Frontal cortex (tissue), 4 donors: ENCODE measurements at places on chromosomes 4 and X. TPM values are rescaled to one million over a fixed set of nuclear protein-coding genes. Genes with fewer than 3 reads are reported as not detected.

- DNase-seq = no peak
These were observed 85.0 kb upstream of the MYOZ2 start for GRCh38 chr4:119050527-119051090.

The XAGE5 gene
- total RNA-seq = not detected

The CXCL13 gene
- total RNA-seq = not detected

The CENPVL3 gene
- total RNA-seq = 2.4 TPM

DNA sequence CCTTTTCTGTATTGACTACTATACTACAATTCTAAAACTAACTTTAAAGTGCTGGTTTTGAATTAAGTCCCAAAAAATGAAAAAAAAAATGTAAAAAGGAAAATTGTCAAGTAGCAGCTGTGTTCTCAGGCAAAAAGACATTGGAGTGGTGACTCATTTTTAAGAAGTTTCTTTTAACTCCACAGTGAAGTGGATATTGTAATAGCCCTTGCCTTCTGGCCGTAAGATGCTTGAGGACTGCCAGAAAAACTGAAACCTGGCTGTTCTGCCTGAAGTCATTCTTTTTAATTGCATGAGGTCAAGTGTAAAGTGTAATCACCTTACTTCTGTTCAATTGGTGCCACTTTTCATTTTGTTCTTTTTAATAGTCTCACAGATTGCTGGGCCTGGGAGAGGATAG is 28.9 kb downstream of the SPANXD start:
- DNase-seq = no peak

GRCh38 chr4:140344101-140344500 is 29.3 kb upstream of the SCOC start:
- DNase-seq = no peak

- no peak for DNase-seq
These were observed 38.6 kb downstream of the PTCHD1 start for GRCh38 chrX:23373129-23373804.

The RAB39B gene
- 30.6 TPM for total RNA-seq

GRCh38 chr4:18397681-18398390 is 376.3 kb upstream of the LCORL start:
- no peak for DNase-seq

DNA sequence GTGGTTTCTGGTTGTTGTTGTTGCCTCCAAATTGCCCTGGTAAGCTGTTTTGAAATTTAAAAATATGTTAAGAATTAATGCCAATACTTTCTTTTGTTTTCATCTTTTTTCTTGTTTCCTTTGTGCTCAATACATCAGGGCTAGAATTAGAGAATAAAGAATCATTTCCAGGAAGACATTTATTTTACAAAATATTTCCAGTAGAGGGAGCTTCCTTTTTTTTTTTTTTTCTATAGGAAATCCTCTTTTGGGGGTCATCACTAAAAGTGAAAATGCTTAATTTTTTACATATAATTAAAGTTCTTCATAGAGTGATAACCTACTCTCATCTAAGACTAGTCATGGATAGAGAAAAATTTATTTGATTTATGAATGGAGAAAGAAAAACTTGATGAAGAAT is 2.4 kb downstream of the GLRA3 start:
- DNase-seq = no peak

GRCh38 chrX:14355556-14355955 is 173.8 kb upstream of the GLRA2 start:
- DNase-seq = no peak

The GPR34 gene
- 7.3 TPM for total RNA-seq

GRCh38 chr4:151882072-151882803 is 121.4 kb upstream of the GATB start:
- no peak for DNase-seq

DNA sequence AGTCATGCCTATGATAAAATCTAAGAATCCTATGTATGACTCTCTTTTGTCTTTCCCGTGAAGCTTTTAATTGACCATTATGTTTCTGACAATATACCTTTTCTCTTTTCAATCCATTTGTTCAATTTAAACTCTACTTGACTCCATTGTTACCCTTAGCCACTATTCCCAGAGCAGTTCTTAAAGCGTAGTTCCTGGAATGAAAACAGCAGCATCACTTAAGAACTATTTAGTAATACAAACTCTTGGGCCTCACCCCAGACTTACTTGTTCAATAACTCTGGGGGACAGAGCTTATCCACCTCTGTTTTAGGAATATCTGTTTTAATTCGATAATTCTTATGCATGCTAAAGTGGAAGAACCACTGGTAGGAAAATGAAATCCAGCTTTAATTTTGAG is 358.4 kb downstream of the PRR32 start:
- no peak for DNase-seq

- no peak for DNase-seq
These were observed 150.0 kb downstream of the SPRY1 start for GRCh38 chr4:123546573-123547060.

The NKX3-2 gene
- not detected for total RNA-seq

The LIN54 gene
- 30.6 TPM for total RNA-seq

- no peak for DNase-seq
These were observed 22.3 kb upstream of the NSG1 start for GRCh38 chr4:4364486-4365208.

DNA sequence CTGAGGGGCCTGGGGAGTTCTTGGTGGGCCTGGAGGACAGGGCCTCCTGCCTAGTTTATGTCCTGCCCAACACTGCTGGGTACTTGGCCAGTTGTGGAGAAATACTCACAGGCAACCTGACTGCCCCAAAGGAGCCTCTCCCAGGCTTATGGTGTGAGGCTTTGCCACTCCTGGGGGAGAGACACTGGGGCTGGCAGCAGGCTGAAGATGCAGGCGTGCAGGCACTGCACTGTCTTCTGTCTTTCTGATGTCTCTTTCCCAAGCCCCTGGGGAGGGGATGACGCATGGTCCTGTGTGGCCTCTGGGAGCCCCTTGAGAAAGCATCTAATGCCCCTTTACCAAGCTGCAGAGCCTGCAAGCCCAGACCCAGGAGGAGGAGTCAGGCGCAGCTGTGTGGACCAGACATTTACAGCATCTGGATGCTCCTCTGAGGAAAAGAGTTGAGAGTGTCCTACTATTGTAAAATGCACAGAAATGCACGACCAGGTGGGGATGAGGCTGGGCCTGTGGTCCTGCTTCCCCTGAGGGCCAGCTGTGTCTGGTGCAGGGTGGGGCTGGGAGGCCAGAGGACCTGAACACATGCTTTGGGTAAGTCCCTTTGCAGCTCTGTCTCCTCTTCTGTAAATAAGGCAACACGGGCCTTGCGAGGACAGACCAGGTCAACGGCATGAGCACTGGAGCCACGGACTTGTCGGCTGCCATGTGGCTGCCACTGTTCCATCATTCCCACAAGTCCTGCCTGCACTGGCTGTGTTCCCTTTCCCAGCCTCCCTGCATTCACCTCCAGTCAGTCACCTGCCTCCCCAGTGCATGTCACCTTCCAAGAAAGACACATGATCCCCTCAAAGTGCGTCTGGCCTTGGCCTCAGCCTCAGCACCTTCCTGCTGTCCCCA is 8.4 kb downstream of the TMEM271 start:
- no peak for DNase-seq

The TKTL2 gene
- 0.82 TPM for total RNA-seq

- no peak for DNase-seq
These were observed 114.4 kb downstream of the WDFY3 start for GRCh38 chr4:84852081-84852480.

- no peak for DNase-seq
These were observed 159.8 kb downstream of the RASL11B start for GRCh38 chr4:53021754-53022512.

The TXK gene
- 0.41 TPM for total RNA-seq
